Hematopoietic multipotent progenitor cell treated with erythropoietin and hydrocortisone succinate and interleukin-3 and kit ligand, for 6 days (in vitro differentiated cells): ENCODE measurements at places on chromosomes 1 and 21.

DNA sequence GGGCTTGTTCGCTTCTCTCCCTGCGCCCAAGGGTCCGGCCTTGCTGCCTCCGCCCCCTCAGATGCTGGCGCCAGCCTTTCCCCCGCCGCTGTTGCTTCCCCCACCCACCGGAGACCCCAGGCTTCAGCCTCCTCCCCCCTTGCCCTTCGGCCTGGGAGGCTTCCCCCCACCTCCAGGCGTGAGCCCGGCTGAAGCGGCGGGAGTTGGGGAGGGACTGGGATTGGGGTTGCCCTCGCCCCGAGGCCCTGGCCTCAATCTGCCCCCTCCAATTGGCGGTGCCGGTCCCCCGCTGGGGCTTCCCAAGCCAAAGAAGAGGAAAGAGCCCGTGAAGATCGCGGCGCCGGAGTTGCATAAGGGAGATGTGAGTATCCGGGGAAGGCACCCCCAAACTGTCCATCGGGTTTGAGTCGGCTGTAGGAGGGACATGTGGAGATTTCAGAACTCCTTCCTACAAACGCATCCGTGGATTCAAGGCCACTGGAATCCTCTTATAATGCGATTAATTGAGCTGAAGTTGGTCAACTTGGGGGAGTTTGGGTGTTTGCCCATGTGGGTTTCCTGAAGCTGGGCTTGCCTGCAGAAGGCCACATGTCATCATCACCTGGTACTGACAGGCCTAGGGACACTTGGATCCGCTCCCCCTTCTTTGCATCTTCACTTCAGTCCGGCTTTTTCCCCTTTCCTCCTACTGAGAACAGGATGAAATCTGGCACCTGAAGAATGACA is 707 bp downstream of the PRCC start:
- peak; percentile 56 for DNase-seq

DNA sequence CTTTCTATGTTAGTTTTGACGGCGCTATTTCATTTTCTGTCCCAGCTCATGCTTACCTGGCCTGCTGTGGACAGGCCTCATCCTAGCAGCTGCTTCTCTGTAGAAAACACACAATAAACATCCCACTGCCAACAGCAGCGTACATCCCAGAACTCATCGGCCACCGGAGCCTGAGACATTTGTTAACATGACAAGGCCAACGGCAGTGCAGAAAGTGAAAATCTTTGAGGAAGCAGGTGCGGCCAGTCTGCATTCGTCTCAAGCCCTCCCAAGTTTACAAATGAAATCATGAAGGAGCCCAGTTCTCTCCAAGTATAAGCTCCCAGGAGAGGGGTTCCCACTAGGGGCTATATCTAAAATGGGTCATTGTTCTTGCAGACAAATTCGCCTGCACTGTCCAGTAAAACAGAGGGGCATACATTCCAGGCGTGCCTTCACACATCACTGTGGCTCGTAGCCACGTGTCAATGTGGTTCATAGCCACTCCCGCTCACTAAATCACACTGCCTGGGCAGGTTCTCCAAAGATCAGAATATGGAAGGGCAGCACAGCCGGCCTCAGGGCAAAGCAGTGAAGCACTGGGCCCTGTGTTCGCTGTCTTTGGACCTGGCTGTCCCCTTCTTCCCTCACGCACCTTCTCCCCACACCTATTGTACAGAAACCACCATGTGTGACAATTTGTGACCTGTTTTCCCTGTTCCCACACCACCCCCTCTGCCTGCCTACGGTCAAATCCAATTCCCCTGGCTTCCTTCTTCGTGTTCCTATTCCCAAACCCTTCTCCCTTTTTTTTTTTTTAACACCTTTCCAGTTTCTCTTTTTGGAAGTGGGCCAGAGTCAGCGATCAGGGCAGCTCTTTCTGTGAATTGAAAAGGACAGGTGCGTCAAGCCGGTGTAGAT is 27.0 kb upstream of the ABCG1 start:
- DNase-seq, result no peak

- no peak for DNase-seq
Observed at GRCh38 chr1:73770109-73770905, 427.7 kb downstream of the LRRIQ3 start.

GRCh38 chr21:38929652-38930051 is 123.9 kb downstream of the ETS2 start:
- DNase-seq, result no peak

GRCh38 chr1:195851804-195852203 is 756.4 kb downstream of the KCNT2 start:
- DNase-seq, result no peak
